ENCODE measurements at places on chromosomes 11 and 22.

DNA sequence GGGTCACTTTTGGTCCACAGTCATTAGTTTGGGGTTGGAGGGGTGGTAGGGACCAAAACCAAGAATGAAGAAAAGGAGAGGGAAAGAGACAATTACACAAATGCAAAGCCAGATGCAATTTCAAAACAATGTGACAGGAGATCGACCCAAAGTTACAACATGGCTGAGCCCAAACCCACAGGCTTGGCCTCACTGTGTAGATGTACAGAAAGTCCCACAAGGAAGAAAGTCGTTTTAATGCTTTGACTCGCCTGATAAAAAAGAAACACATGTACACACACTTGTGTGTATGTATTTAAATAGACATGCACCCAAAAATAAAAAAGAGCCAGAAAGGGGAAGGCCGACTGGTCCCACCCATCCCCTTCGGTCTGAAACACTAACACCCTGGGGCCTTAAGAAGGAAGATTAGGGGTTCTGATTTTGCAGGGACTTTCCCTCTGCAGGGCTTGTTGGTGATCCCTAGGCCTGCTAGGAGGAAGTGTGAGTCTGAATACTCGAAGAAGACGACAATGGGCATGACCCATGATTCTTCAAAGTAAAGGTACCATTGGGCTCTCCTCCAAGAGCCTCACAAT, 104.1 kb downstream of the ETS1 start:
- no peak for DNase-seq

DNA sequence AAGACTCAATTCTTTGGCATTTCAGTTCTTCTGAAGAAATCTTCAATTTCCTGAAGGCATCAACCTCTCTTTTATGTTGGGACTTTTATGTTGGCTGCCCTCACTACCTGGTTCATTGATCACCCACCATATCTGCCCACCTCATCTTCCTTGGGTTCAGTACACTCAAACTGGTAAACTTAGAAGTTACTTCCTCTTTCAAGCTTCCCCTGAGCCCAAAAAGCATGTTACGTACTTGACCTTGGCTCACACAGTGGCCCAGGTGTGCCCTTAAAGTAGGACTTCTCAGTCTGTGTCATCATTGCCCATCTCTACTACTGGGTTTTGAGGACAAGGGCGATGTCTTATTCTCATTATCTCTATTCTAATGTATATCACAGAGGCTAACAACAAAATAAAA, 86.1 kb downstream of the GRIA4 start:
- no peak for DNase-seq

DNA sequence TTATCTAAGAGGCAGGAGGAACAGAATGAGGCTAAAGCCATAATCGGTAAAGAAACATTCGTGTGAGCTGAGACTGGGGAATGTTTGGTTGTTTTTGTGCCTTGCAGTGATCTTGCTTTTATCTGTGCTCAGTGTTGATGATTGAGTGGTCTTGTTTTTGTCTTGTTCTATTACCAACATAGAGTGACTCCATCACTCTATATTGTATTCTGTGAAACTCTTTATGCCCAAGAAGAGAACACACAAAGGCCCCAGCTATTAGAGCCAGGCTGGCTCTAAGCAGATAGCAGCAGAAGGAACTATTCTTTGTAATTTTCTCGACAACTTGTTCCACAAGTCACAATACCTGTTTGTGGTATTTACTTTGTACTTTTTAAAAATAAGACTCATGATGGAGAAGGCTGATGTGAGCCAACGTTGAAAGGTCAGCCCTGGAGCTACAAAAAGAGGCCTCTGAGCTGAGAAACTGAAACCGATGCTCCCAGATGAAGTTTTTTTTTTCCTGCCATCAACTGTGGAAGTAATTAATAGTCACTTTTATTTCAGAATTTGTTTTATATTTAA, 68.4 kb downstream of the LARGE1 start:
- DNase-seq, result no peak

GRCh38 chr11:10640308-10640707, 53.2 kb downstream of the IRAG1 start:
- DNase-seq, result no peak

GRCh38 chr11:102458548-102458947, 6.0 kb upstream of the TMEM123 start:
- no peak for DNase-seq

Measured in NCI-H1694 (cell line).